Activated CD4-positive, alpha-beta T cell treated with anti-CD3 and anti-CD28 coated beads, Interleukin-2, Interleukin-4, amounts not matched to agents 100 ng/mL and 50 ng/mL, durations not matched to agents 16 hours and 8 hours (primary cell): ENCODE measurements at places on chromosomes 4 and X.
A peak's percentile ranks its signal among the peaks of the same experiment; 100 is the strongest.

DNA sequence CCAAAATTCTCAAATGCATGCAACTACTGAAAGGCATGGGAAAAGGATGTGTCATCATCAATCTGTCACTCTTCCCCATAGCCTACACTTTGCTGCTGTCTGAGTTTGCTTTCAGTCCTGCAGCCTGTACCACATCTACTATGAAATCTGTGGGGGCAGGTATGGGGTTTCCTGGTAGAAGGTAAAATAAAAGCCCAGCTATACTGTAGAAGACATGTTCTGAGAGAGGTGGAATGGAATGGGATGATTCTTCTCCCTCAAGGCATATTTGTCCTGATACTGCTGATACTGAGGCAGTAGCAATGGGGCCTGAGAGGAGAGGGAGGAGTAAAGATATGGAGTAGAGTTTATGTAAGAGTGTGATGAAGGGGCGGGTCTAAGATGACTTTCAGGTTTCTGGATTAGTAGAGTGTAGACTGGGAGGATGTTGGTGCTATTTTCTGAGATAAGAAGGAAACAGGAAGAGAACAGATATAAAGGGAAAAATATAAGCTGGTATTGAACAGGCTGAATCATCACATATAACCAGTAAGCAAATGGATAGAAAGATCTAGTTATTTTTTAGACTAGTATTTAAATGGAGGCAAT, 38.7 kb upstream of the GYPA start:
- peak; percentile 11 for DNase-seq

GRCh38 chrX:124960454-124960853, 359.2 kb upstream of the TEX13C start:
- no peak for DNase-seq

- DNase-seq = no peak
These were observed 70.2 kb upstream of the PRPS2 start for GRCh38 chrX:12721042-12721441.

DNA sequence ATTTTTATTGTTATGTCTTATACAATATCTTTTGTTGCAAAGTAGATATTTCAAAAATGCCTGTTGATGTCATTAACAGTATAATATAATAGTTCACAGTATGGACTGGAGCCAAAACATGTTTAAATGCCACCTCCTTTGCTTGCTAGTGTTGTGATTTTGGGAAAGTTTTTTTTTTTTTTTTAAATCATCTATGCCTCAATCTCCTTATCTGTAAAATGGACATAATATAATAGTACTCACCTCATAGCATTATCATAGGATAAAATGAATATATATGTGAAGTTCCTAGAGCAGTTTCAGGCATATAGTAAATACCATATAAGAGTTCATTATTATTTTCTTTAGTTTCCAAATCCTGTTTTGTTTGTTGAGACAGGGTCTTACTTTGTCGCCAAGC, 18.3 kb upstream of the MRPL1 start:
- DNase-seq = no peak

DNA sequence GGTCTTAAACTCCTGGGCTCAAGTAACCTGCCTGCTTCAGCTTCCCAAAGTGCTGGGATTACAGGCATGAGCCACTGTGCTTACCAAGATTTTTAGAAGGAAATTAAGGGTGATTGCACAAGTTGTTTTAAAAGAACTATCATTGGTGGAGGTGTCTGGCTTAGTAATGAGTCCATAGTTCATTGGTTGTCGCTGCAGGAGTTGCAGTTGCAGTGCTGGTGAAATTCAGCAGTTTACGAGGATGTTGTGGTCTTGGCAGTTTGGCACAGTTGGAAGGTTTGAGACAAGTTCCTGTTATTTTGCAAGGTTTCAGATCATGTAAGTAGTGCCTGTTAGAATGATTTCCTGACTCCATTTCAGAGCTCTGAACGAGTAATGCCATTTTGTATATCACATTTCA, 48.1 kb downstream of the RAB40AL start:
- DNase-seq = peak; percentile 4

GRCh38 chr4:109434007-109434971, 674 bp downstream of the SEC24B start:
- DNase-seq = no peak

GRCh38 chr4:173525118-173526011, 4.7 kb downstream of the HAND2 start:
- DNase-seq = no peak

DNA sequence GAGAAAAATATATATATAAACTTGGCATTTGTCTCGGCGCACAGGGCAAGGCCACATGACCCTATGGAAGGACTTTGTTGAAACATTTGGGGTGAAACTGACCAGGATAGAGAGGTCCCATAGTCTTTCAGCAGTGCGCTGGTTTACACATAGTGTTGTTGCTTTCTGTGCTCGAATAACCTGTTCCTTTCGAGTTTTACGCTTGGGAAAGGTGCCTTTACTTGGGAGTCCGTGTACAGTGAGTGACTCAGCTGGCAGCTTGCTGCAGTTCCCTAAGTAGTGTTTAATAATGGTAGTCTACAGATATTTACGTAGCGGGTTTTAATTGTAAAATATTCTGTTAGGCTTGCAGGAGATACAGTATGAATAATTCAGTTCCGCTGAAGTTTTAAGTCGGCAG, 578 bp downstream of the APOOL start:
- peak; percentile 0 for DNase-seq

- no peak for DNase-seq
These were observed 8.3 kb downstream of the ATXN3L start for GRCh38 chrX:13311560-13311959.

DNA sequence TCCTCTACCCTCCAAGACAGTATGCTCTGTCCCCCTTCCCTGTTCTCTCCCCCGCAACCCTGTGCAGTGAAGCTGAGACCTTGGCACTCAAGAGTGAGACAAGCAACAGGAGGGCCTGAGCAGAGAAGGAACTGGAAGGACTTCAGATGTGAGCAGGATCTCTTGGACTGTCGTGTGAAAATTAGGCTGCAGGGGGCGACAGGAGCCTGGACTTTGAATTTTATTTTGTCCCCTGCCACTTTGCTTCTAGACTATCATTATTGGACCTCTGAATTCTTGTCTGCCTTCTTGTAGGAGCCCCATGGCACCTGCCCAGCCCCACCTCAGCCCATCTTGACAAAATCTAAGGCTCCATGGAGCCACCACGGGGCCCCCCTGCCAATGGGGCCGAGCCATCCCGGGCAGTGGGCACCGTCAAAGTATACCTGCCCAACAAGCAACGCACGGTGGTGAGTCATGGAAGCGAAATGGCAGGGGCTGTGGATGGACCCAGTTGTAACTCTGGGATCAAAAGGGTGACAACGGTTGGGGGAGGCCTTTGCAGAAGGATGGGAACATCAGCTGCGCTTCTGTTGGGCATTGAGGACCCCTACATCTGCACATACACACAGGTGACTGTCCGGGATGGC, 1.7 kb downstream of the ARAF start:
- DNase-seq = no peak

DNA sequence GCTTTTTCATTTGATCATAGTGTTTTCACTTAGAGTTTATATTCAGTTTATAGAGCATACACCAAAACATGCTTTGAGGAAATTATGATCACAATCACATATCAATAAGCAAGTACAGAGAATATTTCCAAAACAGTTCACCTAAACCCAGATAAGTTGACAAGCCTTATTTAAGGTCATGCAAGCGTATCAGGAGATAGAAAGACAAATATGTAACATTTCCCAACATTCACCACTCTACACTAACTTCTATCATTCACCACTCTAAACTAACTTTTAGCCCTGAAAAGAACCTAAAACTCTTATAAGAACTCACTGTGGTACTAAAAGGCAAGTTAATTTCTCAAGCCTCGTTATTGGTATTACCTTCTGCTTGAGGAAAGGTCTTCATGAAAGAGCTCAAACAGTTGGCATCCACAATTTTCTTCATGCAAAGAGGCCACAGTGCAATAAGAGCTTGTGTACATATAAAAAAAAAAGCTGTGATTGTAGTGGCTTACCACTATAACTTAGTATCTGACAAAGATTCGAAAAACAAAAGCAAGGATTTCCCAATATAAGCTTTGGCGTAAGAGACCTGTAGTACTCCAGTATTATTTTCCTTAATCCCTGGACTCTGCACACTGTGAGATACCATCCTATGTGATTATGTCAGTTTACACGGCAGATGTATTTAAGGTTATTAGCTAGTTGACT, 903.3 kb downstream of the STIM2 start:
- DNase-seq = no peak

DNA sequence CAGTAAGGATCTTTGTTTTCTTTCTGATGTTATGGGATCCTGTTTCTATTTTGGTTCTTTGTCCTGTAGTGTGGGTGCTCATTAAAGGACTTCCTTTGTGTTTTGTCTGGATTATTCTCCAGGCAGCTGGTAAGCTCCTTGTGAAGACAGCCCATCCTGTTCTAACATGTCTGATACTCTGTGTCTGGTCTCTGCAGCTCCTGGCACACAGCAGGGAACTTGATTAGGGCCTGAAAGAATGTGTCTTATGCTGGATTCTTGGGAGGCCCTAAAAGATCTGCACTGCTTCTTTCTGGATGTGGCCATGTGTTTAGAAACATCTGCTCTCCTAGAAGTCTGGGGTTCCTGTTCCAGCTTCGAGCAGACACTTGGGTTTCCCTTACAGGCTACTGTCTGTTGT, 38.1 kb upstream of the ATXN3L start:
- no peak for DNase-seq

DNA sequence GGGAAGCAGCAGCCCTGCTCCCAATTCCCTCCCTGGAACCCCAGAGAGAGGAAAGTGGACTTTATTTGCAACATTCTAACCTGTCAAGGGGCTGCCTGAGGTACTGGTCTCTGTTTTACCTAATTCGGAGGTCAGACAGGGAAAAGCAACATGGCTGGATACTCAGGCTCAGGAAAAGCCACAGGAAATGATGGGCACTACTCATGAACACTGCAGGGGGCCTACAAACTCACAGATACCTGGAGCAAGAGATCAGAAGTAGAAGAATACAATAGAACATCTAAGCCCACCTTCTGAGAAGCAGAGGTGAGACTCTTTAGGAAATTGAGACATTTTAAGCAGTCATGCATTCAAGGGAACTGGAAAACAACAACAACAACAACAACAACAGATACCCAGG, 15.4 kb upstream of the CSTF2 start:
- DNase-seq = no peak

DNA sequence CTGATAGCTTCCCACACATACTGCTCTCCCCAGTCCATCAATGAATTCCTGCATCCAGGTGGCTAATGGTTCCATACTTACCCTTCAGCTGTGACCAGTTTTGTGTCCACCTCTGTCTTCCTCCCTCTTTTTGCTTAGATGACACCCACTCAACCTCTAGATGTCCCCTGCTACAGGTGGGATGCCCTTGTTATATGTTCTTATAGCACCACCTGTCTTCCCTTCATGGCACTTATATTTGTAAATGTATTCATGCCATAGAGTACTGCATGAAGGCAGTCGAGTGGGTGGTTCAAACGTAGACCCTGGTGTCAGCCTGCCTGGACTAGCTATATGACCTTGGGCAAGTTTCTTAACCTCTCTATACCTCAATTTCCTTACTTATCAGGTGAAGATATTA, 6.5 kb upstream of the USP46 start:
- no peak for DNase-seq
